Esophagus (tissue), 2 donors: ENCODE measurements at places on chromosomes 3 and 15. TPM values are rescaled to one million over a fixed set of nuclear protein-coding genes. Genes with fewer than 3 reads are reported as not detected.

The NEK11 gene
- 1.5 TPM for polyA plus RNA-seq

The CCNDBP1 gene
- polyA plus RNA-seq, result 48.0 TPM

The GRIP2 gene
- 0.39 TPM for polyA plus RNA-seq

The GOLGA6L7 gene
- not detected for polyA plus RNA-seq

The GALNT15 gene
- polyA plus RNA-seq, result 7.9 TPM

The CILP gene
- polyA plus RNA-seq, result 0.75 TPM

The IL1RAP gene
- polyA plus RNA-seq, result 5.9 TPM

The SLC24A5 gene
- not detected for polyA plus RNA-seq

The DNAH12 gene
- 0.06 TPM for polyA plus RNA-seq

The ILDR1 gene
- 2.6 TPM for polyA plus RNA-seq

The CDHR4 gene
- polyA plus RNA-seq, result not detected

The TMOD2 gene
- 1.2 TPM for polyA plus RNA-seq

The ZNF662 gene
- polyA plus RNA-seq, result 2.5 TPM

The PLIN1 gene
- polyA plus RNA-seq, result 1.3 TPM

The SLC35A5 gene
- polyA plus RNA-seq, result 9.0 TPM

The ZKSCAN7 gene
- 0.81 TPM for polyA plus RNA-seq

The RNU6-1 gene
- polyA plus RNA-seq, result not detected

The GPR15 gene
- 0.31 TPM for polyA plus RNA-seq

The DYNLT2B gene
- polyA plus RNA-seq, result 23.3 TPM

The ACTC1 gene
- polyA plus RNA-seq, result 1.0 TPM

The LYZL4 gene
- polyA plus RNA-seq, result not detected

The DLL4 gene
- 1.8 TPM for polyA plus RNA-seq

The ZNF106 gene
- polyA plus RNA-seq, result 6.6 TPM

The CD96 gene
- polyA plus RNA-seq, result 0.88 TPM

The PLXNA1 gene
- polyA plus RNA-seq, result 13.6 TPM

The RLBP1 gene
- polyA plus RNA-seq, result not detected

The XCR1 gene
- polyA plus RNA-seq, result 0.08 TPM

The ZNF609 gene
- polyA plus RNA-seq, result 4.1 TPM

The SPATA12 gene
- polyA plus RNA-seq, result 0.02 TPM

The AADACL2 gene
- polyA plus RNA-seq, result 0.33 TPM

The AMOTL2 gene
- 21.2 TPM for polyA plus RNA-seq

The FBXO40 gene
- polyA plus RNA-seq, result not detected

The FGD5 gene
- polyA plus RNA-seq, result 1.7 TPM

The SLC2A2 gene
- polyA plus RNA-seq, result not detected

The SLC6A1 gene
- 12.7 TPM for polyA plus RNA-seq

The PRKAR2A gene
- polyA plus RNA-seq, result 11.3 TPM

The WNT5A gene
- polyA plus RNA-seq, result 9.1 TPM

The CFAP92 gene
- 0.66 TPM for polyA plus RNA-seq

The CSPG4 gene
- 4.0 TPM for polyA plus RNA-seq

The DLEC1 gene
- polyA plus RNA-seq, result 0.16 TPM

The GMPPB gene
- polyA plus RNA-seq, result 17.7 TPM

The NRROS gene
- 0.92 TPM for polyA plus RNA-seq

The CHRM5 gene
- polyA plus RNA-seq, result not detected

The FBXL22 gene
- polyA plus RNA-seq, result 4.5 TPM

The SERPINI1 gene
- 2.0 TPM for polyA plus RNA-seq

The STARD9 gene
- polyA plus RNA-seq, result 5.7 TPM
